ENCODE measurements at places on chromosomes 12 and 14.

DNA sequence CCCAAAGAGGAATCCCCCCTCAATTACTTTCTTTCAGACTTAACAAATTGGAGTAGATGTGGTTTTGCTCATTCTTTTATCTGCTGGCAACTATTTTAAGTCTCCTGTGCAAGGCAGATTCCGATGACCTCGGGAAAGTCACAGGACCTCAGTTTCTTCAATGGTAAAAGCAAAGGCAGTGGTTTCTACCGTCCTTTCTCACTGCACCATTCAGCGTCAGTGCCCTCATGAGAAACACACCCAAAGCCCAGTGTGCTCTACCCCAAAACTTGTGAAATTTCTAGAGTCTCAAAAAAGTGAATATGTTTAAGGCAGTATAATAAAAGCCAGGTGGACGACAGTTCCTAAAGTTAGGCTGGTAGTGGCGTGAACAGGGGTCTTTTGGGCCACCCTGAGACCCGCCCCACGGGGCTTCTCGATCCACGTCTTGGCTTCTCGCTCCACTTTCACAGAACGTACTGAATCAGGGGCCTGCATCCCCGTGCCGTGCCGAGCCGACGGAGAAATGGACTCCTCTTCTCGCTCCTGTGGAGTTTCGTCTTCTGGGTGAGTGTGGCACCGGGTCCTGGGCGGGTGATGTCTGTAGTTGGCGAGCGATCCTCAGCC, 1.3 kb upstream of the ARHGAP5 start:
- DNase-seq: peak; percentile 15

GRCh38 chr12:115444346-115444745, 760.4 kb upstream of the TBX3 start:
- DNase-seq: no peak

DNA sequence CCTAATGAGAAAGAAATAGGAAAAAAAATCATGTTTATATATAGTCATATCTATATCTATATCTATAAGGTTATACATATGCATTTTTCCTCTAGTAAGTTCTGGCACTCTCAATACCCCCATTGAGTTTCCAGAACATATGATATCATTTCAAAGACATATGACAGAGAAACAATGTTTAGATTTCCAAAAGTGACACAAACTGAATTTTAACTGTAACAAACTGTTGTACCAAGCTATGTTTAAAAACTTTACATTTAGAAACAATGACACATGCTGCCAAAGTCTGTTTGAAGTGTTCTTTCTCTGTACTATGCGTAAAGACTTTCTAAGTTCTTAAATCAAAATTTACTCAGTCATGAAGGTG, 171.6 kb downstream of the PRKD1 start:
- DNase-seq: no peak

DNA sequence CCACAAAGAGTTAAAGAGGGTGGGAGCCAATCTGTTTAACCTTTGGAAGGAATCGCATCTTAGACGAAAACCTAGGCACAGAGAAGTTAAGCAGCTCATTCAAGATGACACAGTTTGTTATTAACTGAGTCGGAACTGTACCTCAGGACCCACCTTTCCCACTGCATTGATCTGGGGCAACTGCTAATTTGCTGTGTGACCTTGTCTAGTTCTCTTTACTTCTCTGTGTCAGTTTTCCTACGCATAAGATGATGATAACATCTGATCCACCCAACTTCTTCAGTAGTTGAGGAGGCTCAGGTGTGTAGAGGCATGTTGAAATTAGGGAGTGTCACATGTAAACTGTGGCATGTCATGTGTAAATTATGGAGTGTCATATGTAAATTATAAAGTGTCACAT, 186.2 kb downstream of the ZFP36L1 start:
- DNase-seq: no peak

DNA sequence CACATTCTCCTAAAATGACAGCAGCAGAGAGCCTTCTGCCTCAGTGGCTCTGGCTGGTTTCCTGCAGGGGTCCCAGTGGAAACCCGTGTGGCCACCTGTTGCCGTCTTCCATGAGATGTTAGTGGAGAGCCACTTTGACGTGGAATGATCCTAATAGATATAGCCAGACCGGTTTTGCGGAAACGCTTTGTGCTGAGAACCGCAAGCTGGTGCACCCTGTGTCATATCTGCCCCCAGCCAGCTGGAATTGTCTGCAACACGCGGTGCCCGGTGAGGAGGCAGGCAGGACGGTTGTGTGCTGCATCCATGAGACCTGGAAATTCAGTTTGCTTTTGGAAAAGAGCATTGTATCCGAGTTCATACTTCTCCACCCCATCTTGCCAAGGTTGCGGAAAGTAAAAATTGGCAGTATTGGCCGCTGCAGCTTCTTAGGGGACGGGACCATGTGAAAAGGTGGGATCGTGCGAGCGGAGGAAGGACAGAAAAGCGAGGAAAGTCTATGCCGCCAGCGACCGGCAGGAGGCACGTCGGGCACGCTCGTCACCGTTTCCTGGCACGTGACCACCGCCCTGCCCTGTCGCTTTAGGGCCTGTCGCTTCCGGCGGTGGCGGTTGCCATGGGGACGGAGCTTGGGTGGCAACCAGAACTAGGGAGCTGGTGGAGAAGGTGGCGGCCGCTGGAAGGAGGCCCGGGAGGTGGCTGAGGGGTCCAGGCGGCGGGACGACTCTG, at the start of gene CFAP251:
TSS of gene CFAP251 (plus strand) at position 643 of the 729 bp plus-strand sequence. CDS start 2,714 bp downstream, outside the sequence.
- DNase-seq: peak; percentile 95

DNA sequence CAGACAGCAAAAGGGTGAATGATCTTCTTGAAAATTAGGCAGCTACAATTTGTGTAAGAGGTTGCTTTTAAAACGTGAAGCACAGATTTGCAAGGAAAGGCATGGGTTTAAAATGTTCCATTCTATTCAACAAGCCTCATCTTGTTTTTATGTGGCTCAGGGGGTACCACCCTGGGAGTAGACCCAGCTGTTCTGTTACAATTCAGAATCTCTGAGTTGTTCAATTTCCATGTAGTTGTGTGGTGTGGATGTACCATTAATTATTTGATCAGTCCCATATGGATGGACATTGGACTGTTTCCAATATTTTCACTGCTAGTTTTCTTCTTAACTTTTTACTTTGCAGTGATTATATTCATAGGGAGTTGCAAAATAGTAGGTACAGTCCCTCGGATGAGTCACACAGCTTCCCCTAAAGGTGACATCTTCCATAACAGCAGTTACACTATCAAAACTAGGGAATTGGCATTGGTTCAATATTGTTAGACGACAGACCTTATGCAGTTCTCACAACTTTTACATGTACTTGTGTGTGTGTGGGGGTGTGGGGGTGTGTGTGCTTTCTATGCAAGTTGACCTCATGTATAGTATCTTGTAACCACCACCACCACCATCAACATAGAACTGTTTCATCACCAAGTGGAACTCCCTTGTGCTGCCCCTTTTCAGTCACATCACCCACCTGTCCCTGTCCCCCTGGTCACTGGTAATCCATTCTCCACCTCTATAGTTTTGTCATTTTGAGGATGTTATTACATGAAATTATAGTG, 59.0 kb upstream of the CAPRIN2 start:
- DNase-seq: no peak

- no peak for DNase-seq
Measured at GRCh38 chr12:1054117-1054870, 63.3 kb downstream of the ERC1 start.

DNA sequence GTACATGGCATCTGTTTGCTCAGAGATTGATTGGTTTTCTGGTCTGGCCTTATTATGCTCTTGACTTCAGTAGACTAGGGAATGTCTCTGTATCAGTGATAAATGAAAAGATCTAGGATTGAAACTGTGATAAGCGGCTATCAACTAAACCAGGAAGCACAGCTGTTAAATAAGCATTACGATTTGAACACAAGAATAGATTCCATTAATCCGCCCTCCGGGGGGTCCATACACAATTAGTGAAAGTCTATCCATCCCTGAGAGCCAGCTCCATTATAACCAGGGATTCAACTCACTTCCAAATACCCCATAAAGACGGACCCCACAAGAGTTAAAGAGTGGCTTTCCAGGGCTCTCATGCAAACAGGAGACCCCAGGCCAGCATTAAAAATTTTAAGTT, 279.0 kb downstream of the GRIN2B start:
- DNase-seq: no peak

DNA sequence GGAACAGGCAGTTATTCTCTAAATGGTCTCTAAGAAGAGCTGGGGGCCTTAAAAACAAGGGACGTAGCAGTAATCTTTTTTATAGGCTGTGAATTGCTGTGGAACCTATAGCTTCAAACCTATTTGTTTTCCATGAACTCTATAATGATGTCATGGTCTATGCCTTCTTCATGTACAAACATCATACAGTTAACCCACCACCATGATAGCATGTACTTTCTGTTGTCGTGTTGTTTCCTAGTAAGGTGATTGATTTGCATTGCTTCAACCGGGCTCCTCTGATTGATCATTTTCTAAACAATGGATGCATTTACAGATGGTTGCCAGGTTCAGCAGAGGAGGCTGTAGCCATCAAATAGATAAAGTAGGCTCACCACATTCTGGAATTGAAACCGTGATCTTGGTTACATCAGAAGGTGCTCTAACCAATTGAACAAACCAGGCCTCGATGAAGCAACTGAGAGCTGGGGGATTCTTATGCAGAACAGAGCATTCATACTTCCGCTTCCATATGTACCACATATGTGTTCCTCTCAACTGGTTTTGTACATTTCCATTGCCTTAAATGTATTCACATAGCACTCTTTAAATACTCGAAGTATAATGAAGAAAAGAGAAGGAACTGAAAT, 25.6 kb upstream of the PCNX1 start:
- no peak for DNase-seq

DNA sequence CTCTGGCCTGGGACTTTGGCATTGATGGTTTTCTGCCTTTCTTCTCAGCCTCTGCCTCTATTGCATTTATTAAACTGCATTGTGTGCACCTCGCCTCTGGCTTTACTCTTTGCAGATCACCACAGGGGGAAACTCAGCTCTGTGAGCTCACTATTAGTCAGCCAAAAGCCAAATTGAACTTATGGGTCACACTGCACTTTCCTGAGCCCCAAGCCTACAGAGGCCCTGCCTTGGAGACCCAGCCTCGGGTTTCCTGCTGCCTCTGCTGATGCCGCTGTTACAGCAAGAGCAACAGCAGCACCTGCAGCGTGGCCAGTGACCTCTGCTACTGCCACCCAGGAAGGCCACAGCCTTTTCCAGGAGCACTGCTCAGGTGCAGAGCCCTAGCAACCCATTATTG, 122.5 kb downstream of the DAD1 start:
- no peak for DNase-seq

DNA sequence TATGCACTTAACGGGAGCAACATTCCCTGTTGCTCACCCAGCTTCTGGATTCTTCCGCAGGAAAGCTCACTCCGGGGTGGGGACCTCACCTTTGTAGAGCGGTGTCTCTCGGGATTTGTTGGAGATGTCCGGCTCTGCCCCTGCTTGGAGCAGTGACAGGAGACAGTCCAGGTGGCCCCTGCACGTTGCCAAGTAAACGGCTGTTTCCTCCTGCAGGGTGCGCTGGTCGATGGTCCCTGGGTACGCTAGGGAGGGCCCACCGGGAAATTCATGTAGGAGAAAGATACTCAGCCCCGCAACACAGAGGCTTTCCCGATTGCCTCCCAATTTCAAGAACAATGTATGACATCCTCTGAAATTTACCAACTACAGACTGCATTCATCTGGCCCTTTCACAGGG, 23.1 kb downstream of the ASB2 start:
- no peak for DNase-seq

GRCh38 chr12:93191423-93191822, 186.3 kb upstream of the NUDT4 start:
- no peak for DNase-seq

DNA sequence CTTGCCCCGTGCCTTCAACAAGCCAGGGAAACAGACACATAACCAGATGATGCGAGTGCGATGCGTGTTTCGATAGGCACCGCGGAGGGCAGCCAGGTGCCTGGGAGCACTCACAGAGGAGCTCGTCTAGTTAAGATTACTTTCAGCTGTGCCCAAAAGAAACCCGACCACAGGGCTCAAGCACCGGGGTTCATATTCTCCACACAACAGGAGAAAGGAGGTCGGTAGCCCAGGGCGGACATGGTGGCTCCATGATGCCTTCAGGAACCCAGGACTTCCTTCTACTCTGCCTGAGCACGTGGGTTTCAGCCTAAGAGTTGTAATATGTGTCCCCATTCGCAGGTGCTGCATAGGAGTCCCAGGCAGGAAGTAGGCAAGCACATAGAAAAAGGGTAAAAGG, 53.7 kb upstream of the DDX11 start:
- no peak for DNase-seq

GRCh38 chr14:93231129-93231979, 24.3 kb downstream of the UBR7 start:
- DNase-seq: no peak

GRCh38 chr14:65423982-65424381, 11.5 kb downstream of the FUT8 start:
- DNase-seq: no peak

- no peak for DNase-seq
Measured at GRCh38 chr12:2259369-2259768, 206.6 kb downstream of the CACNA1C start.

DNA sequence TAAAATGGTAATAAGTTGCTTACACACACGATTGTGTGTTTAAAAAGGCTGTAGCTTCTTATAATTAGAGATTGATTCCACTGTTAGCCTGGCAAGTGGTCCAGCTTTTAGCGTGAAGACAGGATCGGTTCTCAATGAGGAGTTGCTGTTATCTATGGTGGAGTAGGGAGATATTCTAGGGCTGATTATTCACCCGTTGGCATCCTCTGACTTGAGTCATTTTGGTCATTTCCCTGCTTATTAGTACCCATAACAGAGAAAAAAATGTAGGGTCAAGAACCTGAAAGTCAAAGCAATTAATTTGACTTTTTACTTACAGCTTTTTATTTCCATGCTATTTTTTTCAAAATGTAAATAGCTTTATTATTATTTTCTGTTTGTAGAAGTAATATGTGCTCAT, 76.0 kb downstream of the KCNK13 start:
- no peak for DNase-seq

GRCh38 chr14:100571837-100572236, 15.4 kb downstream of the BEGAIN start:
- no peak for DNase-seq

DNA sequence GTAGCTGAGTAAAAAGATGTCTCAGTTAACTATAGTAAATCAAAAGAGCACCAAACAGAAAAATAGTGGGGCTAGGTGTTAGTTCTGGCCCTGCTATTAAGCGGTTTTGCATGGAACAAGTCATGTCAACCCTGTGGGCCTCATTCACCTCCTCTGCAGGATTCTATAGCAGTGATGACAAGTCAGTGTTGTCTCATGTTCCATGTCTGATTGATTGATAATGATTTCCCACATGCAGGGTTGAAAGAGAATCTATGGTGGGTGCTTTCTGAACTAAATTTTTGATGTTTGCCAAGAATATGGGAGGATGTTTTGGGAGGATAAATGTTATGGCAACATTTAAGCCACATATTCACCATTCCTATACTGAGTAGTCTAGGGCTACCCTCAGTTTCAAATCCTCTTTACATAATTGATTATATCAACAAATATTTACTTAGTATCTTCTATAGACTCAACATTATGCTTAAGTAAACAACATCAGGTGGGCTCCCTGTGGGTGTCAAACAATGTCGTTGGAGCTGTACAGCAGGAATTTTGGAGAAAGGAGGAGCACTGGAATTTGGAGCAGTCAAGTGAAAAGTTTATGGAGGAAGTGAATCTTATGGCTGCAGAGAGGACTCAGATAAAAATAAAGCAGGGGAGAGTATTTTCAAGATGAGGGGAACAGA, 48.6 kb downstream of the IRAK3 start:
- DNase-seq: no peak

Measured in CD4-positive, alpha-beta T cell treated with Interleukin-21 for 1 hour (primary cell).